ENCODE measurements at places on chromosomes 11 and 22.

- no peak for DNase-seq
Observed at GRCh38 chr11:61045271-61045670, 57.0 kb upstream of the CD5 start.

DNA sequence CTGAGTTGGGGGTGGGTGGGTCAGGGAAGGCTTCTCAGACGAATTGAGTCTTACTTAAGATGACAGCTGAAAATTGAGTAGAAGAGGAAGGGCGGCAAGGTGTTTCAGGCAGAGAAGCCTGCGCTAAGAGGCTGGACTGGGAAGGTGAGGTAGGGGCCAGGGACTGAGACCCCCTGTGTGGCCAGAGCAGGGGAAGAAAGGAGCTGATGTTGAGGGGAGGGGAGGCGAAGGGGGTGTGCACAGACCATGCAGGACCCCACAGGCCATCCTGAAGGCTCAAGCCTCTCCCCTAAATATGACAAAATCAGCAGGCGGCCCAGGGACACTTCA is 40.6 kb upstream of the CREB3L1 start:
- DNase-seq: no peak

GRCh38 chr11:75495749-75496304 is 29.9 kb downstream of the GDPD5 start:
- no peak for DNase-seq

- no peak for DNase-seq
Observed at GRCh38 chr11:2844116-2844842, 41.3 kb downstream of the CDKN1C start.

- DNase-seq: no peak
Observed at GRCh38 chr11:21810650-21811049, 382.2 kb upstream of the ANO5 start.

- DNase-seq: no peak
Observed at GRCh38 chr22:36073476-36073875, 44.9 kb upstream of the RBFOX2 start.

DNA sequence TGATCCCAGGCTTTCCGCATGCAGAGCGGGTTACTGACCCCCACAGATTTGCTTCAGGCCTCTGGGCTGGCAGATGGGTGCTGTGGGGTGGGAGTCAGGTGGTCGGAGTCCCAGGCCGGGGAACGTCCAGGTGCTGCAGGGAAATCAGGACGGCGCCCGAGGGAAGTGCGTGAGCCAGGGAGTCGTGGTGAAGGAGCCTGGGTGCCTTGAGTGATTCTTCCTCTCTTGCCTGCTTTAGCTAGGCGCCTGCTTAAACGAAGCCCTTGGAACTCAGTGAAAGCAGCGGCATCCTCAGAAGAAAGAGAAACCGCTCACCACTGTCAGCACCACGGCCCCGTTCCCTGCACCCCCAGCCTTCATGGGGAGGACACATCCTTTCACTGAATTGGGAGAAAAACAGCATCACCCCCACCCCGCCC is 455.6 kb downstream of the BRD1 start:
- no peak for DNase-seq

DNA sequence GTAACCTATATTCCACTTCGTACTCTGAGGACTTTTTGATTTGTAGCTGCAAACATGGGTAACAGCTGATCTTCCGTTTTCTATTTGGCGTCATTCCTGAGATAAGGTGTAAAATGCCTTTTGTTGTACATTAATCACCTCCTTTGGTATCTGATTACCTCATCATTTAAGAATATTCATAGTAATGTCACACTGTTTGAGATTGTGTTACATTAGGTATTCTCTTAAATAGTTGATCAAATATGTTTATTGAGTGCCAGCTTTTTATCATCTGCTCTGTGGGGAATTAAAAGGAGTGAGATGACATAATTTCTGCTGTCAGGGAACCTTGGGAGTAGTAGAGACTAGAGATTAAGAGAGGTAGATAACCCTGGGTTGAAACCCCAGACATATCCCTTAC is 5.9 kb downstream of the NCAM1 start:
- DNase-seq: no peak

GRCh38 chr22:48939441-48940265 is 888.0 kb downstream of the BRD1 start:
- DNase-seq: no peak

GRCh38 chr11:78788533-78788932 is 213.9 kb upstream of the NARS2 start:
- no peak for DNase-seq

- no peak for DNase-seq
Observed at GRCh38 chr11:12951376-12951775, 57.7 kb upstream of the RASSF10 start.

DNA sequence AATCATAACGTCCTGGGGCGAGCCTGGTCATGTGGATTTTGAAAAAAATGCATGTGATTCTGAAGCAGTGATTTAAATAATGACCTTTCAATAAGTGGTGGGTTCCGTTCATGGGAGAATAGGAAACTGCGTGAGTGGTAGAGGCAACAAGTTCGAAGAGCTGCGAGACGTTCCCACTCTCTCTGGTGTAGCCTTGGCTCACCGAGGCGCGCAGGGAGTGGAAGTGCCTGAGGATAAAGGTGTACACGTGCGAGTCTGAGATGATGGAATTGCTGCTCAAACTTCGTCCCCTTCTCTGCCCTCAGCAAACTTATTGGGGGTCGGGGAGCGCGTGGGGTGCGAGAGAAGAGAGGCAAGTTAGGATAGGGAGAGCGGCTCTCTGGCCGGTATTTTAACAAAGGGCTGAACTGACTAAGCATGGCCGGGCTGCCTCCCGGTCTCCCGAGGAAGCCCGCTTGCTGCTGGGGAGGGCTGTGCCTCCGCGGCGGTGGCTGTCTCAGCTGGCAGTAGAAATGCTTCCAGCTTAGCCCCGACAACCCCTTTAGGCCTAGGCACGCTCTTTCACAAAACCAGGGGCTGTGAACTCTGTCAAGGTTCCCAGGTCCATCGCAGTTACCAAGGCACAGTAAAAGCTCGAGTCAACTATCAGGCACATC is 875 bp upstream of the STT3A start:
- DNase-seq: peak; percentile 19

Data from OCI-LY7 (cell line).